ENCODE measurements at places on chromosomes 4 and X.

DNA sequence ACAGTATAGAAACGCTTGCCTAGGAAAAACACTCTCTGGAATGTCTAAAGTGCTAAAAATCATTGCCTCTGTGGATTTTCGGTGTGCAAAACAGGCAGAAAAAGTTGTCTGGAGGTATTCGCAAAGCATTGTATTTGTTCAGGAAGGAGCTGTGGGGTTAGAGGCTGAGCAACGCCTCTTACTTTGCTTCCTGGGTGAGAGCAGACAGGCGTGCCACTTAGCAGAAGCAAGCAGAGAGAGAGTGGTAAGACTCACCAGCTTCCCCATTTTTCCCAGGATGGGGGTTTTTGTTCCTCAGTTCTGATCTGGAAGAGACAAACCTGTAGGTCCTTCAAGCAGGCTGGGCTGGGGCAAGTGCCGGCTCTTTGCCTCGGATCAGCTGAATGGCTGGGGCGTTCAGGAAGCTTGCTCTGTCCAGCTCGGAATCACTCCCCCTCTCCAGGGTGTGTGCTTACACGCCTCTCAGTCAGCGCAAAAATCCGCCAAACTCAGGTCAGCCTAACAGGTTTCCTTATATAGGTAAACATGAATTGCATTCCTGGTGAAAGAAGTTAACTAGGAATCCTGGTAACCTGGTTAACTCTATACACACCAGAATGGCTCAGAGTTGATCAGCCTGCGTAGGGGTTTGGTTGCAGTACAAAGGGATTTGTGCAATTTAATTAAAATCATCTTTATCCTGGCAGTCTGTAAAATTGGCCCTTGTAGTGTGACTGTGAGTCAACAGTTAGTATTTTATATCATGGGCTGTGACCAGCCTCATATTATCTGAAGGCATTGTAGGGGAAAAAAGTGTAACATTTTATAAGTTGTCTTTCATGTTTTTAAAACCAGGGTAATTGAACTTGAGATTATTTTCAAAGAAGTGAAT, 213.1 kb upstream of the MID1 start:
- DNase-seq: no peak

DNA sequence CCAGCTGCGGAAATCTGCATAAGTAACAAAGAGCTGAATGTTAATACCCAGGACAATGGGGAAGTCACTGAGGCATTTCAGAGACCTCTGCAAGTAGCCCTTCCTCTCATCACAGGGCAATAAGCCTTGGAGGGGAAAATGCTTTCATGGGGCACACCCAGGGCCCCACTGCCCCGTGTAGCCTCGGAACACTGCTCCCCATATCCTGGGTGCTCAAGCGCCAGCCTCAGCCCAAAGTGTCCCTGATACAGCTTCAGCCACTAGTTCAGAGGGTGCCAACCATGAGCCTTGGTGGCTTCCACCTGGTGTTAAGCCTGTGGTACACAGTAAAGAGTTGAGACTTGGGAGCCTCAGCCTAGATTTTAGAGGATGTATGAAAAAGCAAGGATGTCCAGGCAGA, 402.8 kb upstream of the CXorf51A start:
- DNase-seq: no peak

DNA sequence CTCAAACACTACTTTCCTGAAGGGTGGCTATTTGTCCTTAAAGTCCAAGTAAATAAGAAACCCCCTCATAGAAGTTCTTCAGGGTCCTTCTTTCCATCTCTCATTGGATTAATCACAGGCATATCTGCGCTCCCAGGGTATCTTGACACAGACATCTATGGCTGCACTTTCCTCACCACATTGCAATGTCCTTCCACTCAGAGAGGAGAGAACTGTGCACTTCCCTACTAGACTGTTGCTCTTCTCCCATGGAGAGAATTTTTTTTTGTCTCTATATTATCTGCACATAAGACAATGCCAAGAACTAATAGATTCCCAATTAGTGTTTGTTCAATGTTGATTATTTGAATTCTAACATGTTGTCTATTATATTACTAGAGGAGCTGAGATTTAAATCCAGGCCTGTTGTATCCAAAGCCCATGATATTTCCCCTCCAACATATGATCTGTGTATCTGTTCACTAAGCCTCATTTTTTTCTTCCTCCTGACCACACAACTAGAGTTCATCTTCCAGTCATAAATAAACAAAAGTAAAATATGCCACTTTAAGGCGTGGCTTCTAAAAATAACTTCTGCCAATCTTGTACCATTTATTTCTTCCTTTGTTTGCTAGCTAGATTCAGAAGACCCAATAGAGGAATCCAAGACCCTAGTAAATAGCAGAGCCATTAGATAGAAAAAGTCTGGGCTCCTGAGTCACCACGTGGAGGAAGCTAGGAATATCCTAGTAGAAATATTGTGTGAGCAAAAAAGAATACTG, 61.5 kb upstream of the FAM241A start:
- DNase-seq: no peak

DNA sequence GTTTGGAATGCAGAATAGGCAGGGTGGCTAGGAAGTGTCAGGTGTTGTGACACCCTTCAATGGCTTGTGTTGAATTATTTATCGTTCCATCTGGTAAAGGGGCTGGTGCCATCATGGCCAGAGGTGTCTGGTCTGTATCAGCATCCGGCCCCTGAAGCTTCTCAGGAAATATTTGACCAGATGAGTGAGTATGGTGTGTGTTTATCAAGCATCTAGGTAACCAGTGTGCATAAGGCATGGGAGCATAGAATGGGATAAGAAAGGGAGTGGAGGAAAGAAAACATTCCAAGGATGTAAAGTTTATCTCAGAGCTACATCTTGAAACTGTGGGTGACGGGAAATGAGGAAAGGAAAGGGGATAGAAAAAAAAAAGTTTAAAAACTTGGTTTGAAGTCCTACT, 109.4 kb downstream of the KLHL4 start:
- no peak for DNase-seq

DNA sequence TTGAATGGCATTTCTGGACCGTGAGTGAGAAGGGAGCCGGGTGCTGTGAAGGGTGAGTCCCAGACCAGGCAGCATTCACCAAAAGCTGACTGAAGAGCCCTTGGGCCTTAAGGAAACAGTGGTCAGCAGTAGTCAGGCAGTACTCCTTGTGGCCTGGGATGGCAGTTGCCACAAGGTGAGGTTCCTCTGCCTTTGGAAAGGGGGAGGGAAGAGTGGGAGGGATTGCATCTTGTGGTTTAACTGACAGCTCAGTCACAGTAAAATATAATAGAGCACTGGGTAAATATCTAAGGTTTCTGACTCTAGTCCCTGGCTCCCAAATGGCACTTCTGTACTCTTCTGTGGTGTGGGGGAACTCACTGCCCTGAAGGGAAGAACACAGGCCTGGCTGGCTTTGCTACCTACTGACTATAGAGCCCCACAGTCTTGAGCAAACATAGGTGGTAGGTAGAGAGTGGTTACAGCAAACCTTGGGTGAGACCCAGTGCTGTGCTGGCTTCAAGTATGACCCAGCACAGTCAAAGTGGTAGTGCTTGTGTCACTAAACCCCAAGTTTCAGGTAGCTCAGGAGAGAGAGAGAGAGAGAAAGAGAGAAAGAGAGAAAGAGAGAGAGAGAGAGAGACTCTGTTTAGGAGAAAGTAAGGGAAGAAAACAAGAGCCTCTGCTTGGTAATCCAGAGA, 154.2 kb downstream of the TEX11 start:
- DNase-seq: no peak

DNA sequence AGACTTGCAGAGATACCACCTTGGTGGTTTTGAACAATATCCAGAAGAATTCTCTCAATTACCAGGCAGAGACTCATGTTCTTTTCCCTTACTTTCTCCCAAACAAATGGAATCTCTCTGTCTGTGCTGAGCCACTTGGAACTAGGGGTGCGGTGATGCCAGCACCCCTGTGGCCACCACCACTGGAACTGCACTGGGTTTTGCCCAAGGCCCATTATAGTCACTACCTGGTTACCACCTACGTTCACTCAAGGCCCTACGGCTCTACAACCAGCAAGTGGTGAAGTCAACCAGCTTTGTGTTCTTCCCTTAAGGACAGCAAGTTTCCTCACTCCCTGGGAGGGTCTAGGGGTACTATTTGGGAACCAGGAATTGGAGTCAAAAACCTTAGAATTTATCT, 1183.7 kb downstream of the FSTL5 start:
- no peak for DNase-seq

GRCh38 chrX:13570261-13570605, 832 bp downstream of the EGFL6 start:
- no peak for DNase-seq

DNA sequence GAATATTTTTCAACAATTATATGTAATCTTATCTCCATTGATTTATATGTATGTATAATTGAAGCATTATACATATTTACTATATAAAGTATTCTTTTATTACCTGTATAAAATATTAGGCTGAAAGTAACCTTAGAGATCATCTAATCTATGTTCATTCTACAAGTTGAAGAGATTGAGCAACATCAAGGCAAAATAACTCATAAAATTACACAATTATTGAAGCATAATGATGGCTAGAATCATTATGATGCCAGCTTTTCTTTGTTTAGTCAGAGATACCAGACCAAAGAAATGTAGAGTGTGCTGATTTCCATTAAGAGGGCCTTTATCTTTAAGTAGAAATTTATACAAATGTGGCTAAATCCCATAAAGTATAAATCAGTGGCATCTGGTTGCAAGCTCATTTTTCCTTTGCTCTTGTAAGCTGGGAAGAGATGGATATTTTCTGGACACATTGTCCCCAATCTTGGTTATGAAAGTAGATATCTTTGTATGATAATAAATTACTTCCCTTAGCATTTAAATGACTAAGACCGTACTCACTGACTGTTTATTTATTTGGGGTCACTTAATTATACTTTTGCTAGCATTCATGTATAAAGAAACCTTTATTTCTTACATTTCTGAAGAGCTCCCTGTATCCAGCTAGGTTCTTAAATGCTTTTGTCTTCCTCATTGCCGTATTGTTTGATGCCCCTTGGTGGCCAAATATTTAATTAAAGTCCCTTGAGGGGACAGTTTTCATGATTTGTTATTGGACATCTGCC, 339.8 kb downstream of the PCDH7 start:
- no peak for DNase-seq

DNA sequence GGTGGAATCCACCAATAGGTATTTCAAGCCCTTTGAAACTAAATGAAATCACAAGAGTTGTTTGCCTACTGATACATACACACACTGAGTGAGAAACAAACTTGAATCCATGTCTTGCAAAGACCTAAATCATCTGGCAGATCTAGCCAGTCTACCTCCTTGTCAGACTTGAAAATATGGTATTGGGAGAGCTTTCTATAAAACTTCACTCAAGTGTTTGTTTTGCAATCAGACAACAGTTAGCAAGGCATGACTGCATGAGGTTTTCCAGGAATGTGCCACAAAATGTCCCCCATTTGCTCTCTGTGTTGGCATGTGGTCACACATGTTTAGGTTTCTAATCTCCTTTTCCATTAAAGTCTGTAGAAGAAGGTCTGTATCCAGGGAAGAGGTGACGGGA, 52.4 kb downstream of the MAP3K15 start:
- no peak for DNase-seq

DNA sequence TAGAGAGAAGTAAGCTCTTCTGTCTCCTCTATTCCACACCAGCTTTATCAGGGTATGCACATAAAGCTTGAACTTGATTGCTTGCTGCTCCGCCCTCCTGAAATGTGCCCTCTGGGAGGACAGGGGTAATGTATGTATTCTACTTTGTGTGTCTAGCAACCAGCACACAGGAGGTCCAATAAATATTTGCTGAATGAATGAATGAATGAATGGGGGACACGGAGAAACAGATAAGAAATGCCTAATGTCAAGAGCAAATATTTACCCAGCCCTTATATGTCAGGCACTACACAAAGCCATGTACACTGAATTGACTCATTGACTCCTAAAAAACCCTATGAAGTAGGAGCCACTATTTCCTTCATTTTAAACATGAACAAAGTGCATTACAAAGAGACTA, 2.3 kb upstream of the MSL3 start:
- no peak for DNase-seq

DNA sequence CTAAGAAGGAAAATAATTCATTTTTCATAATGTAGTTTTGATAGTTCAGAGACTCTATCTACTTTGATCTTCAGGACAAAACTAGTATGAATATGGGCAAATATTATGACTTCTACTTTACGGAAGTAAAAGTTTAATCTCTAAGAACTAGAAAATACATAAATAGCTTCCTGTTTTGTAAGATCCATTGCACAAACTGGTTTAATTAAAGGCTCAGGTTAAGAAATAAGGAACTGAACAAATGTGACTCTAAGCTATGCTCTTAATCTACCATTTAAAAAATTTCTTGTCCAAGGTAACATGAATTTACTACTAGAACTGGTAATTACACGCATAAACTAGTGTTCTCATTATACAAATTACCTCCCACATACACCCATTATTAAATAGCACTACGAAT, 360.6 kb downstream of the INPP4B start:
- no peak for DNase-seq

DNA sequence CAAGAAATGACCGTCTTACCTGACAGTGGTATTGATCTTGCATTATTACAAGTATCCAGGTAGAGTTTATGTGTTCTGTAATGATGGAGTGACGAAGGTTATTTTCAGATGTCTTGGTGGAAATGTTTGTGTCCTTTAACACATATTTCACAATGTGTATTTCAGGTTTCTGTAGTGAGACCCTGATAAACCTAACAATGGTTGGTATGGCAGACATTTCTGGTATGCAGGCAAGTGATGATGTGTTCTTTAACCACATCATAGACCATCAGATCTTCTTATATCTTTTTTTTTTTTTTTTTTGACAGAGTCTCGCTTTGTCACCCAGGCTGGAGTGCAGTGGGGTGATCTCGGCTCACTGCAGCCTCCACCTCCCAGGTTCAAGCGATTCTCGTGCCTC, 14.6 kb upstream of the ATXN3L start:
- no peak for DNase-seq

DNA sequence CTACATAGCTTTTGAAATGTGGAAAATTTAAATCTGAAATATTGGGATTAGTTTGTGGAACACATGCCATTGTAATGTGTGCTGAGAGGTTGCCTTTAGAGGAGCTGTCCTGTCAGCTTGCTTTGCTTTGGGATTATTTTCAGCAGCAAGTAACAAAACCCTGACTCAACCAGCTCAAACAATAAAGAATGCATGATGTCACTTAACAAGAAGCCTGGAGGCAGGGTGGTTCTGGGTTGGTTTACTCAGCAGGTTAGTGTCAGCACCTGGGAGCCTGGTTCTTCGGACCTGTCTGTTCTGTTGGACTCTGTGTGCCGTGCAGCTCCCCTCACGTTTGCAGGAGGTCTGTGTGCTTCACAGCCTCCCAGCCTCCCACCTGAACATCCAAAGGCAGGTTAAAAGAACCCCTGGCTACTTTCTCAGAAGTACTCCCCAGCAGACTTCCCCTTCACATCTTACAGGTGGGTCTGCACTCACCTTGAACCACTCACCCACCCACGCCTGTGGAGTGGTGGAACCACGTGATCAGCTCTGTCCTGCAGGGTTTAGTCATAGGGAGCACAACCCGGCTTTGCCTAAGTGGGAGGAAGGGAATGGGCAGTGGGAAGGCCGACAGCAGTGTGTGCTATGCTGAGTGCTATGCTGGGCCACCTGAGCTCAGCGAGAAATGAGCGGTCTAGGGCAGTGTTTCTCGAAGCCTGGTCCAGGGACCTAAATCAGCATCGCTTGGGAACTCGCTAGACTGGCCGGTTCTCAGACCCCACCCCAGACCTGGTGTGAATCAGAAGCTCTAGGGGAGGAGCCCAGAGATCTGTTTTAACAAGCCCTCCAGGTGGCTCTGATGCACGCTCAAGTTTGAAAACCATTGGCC, 20.4 kb downstream of the TMEM131L start:
- DNase-seq: no peak

Data from activated gamma-delta T cell treated with anti-CD3 and anti-CD28 coated beads, Interleukin-2, amount 50 U/mL, for 16 hours (primary cell).